ENCODE measurements at places on chromosomes 3 and 15.

DNA sequence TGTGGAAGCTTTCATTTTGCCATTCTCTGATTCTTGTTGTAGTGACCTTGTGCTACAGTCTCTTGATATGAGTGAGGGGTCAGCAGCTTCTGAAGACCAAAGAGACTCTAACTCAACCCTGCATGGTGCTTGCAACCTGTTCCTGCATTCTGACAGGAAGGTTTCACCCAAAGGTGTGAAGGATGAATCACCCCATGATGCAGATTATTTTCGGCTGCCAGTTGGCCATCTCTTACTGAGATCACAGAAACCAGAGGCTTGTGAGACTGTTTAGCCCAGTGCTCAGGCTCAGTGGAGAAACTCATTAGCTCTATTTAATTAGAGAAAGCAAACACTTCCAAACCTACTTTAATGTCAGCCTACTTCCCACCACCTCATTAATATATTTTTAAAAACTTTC, 29.2 kb upstream of the TPRG1 start:
- DNase-seq, result no peak

- DNase-seq, result no peak
These were observed 23.7 kb downstream of the PDE8A start for GRCh38 chr15:85005319-85005718.

DNA sequence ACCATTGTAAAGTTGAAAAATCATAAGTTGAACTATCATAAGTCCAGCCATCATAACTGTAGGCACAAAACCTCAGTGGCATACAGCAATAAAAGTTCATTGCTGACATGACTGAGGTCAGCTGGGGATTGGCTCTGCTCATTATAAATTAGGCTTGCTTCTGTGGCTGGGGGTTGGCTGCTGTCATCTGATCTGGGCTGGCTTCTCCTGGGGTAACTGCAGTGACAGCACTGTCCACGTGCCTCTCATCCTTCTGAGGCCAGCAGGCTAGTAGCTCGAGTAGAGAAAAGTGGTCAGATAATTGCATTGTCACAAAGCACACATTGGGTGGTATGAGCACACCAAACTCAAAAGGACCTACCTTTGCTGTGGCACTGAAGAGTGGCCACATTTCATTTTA, 31.3 kb downstream of the CMTM7 start:
- DNase-seq, result no peak

DNA sequence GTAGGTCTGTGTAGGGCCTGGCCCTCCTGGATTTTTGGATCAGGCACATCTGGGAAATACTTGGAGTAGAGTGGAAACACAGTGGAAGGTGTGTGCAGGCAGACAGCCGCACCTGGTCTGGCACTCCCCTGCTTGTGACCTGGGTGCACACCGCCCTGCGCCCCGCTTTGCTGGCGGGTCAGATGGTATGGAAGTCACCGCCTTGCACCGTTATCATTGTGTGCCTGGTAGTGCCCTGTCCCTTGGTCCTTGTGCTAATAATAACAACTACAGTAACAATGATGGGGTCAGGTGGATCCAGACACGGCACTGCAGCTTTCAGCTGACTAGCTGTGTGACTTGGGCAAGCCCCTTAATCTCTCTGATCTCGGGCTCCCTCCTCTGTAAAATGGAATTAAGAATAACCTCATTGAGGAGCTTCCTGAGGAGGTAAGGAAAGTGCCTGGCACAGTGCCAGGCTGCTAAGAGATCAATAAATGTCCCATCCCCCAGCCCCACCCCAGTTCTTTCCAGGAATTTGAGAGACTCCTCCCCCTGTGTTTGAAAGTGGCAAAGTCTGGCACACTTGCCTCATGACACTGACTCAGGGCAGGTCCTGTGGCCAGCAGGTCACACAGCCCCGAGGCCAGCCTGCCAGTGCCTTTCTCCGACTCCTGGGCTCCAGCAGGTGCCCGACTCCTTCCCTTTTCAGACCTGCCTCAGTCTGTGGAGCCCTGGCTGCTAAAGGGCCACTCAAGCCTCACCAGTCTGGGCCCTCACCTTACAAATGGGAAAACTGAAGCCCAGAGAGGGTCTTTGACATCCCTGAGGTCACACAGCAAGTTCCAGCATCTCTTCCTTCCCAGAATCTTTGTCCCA, 9.8 kb downstream of the ISG20 start:
- DNase-seq, result no peak

DNA sequence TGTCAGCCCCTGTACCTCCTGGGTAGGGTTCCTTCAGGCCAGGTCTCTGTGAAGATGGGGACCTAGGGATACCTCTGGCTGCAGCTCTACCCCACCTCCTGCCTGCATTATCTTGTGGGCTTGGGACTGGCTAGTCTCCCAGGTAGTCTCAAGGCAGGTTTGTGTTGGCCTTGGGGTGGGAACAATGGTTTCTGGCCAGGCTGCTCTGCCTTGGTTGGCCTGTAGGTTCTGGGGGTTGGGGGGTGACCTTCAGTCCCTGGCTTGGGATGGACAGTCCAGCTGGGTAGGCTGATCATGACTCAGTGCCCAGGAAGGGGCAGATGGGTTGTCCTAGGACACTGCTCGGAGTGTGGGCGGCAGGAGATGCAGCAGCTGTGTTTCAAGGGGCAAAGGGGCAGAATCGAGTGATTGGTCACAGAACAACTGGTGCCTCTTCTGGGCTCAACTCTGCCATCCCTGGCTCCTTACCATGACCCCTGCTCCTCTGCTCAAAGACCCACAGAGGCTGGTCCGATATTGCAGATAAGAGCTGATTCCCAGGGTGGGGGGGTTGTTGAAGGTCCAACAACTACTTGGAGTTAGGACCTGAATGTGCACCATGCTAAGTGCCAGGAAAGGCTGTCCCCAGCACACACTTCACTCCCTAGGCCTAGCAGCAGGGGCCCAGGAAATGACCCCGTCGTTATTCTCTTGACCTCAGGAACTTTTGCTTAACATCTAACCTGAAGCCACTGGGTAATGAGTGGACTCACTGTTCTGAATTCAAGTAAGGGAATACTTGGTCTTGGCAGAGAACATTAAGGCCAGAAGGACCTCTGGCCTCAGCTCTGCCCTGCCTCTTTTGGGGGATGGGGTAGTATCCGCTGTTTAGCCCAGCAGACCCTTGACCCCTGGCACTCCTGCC, 18.1 kb upstream of the BSN start:
- DNase-seq, result no peak

GRCh38 chr15:40750885-40751284, 4.2 kb downstream of the RMDN3 start:
- DNase-seq, result no peak

GRCh38 chr15:36469311-36469966, 110.0 kb upstream of the CDIN1 start:
- DNase-seq, result no peak

DNA sequence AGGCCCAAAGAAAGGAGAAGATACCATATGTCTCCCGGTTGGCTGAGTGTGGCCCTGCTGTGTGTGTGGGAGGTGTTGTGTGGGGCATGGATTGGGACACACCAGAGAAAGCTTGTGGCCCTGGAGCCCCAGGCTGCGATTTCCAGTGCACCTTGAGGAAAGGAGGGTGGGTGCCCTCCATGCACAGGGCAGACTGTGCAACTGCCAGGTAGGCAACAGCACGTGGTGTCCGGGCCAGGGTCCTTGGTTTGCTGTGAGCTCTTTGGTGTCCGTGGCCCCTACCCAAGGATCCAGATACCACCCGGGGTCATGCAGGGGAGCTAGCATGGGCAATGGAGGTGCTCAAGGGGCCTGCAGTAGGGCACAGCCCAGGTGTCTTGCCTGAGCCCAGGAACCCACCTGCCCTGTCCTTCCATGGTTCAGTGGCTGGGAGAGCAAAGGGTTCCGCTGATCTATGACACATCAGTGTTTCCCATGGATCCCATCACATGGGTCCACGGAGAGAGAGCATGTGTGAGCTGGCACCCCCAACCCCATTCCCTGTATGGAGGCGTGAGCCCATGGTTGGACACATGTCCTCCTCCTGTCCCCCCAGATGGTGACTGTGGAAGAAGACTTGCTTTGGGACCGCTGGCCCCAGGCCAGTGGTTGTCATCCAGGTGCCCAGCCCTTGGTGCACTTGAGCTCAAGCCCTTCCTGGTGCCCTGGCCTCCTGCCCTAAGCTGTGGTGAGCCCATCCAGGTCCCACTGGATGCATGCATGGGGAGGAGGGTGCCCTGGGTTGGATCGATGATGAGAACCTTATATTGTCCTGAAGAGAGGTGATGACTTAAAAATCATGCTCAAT, 223.4 kb downstream of the SNRPN start:
- no peak for DNase-seq

DNA sequence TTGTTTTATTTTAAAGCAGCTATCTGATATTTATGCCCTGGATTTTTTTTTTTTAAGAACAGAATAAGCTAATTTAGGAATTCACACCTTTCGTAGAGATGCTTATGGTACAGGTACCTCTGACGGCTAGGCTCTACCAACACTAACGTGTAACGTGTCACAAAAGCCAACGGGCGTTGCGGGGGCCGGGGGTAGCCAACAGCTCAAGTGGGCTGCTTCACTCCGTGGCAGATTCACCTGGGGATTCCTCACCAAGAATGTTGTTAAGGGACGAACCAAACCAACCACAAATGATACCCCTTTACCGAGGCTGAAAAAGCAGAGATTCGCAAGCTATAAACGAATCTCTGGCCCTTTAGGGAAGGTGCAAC, 1.0 kb downstream of the TMCC1 start:
- no peak for DNase-seq

DNA sequence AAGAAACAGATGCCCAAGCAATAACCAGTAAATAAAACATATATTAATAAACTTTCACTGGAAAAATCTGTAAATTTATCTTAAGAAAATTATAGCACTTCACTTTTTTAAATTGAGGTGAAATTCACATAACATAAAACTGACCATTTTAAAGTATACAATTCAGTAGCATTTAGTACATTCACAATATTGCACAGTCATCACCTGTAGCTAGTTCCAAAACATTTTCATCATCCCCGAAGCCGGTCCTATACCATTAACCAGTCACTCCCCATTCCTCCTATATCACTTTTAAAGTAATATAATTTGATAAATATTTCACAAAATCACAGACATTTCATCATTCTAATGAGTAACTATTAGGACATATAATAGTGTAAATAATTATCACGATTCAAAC, 8.0 kb upstream of the LRRIQ4 start:
- no peak for DNase-seq

All from esophagus squamous epithelium (tissue), 5 donors.